Endodermal cell (in vitro differentiated cells): ENCODE measurements at places on chromosomes 6 and 20. TPM values are rescaled to one million over a fixed set of nuclear protein-coding genes. Genes with fewer than 3 reads are reported as not detected.

- no peak for DNase-seq
- no peak overlapping the region for H3K27ac ChIP-seq
- H3K36me3 ChIP-seq = peaks cover 13% of the 10 kb centered on the region
- no peak overlapping the region for H3K4me3 ChIP-seq
Observed at GRCh38 chr6:44229376-44230033, 6.1 kb downstream of the SLC29A1 start.

DNA sequence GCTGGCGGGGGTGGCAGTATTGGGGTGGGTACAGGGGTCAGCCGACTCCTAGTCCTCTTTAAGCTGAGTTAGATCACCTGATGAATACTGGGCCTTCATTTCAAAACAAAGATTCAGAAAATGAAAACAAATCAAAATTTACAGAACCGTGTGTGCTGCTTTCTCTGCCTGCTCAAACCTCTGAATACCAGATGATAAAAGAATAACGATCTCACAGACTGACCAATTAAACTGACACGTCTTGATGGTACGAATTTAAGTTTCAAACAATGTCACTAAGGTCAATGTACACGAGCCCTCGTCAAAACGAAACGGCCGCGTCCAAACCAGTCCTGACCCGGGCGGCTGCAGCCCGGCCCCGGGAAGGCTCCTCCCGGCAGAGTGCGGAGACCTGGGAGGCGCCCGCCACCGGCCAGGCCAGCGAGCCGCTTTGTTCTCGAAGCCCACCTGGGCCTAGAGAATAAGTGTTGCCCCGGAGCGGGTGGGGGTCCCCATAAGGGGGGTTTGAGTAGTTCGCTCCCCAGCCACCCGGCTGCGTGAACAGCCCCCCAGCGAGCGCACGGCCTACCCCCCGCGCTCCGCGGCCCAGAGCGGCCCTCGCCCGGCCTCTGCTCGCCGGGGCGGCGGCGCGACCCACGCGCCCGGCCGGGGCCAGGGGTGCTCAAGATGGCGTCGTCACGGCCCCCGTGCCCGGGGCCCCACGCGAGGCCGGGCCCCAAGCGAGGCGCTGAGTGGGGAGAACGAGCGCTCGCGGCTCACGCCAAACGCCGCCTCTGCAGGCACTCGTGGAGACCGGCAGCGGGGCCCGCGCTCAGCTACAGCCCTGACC is 728 bp downstream of the PSMA7 start:
- H3K4me1 ChIP-seq = peaks cover 14% of the 10 kb centered on the region
- H3K36me3 ChIP-seq = peaks cover 56% of the 10 kb centered on the region
- no peaks in the 10 kb centered on the region for H3K27me3 ChIP-seq
- peak; percentile 63 for DNase-seq

DNA sequence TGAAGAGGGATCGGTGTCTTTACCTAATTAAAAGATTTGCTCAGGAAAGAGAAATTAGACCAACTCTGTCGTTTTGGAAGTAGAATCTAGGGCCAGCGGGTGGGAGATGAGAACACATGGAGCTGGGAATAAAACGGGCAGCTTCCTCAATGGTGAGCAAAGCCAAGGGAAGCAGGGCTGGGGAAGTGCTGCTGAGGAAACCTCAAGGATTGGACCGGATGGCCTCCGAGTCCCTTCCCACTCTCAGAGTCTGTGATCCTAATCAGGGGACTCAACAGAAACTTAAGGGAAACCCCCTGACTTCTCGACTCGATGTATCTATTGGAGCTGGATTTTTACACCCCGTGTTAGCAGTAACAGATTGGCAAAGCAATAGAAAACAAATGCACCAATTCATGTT is 10.8 kb downstream of the GCNT2 start:
- no peak overlapping the region for H3K27ac ChIP-seq
- no peak overlapping the region for H3K4me3 ChIP-seq
- H3K36me3 ChIP-seq = no peaks in the 10 kb centered on the region
- peaks cover 7% of the 10 kb centered on the region for H3K4me1 ChIP-seq
- H3K27me3 ChIP-seq = no peaks in the 10 kb centered on the region

- H3K36me3 ChIP-seq = no peaks in the 10 kb centered on the region
- no peak for DNase-seq
- no peaks in the 10 kb centered on the region for H3K27me3 ChIP-seq
- no peak overlapping the region for H3K27ac ChIP-seq
- H3K4me1 ChIP-seq = peaks cover 3% of the 10 kb centered on the region
Observed at GRCh38 chr6:88120635-88121034, 45.5 kb downstream of the CNR1 start.

GRCh38 chr6:136251394-136251793 is 1.3 kb upstream of the MTFR2 start:
- H3K4me3 ChIP-seq = peak overlapping the region; percentile 95
- H3K4me1 ChIP-seq = no peaks in the 10 kb centered on the region

- H3K4me1 ChIP-seq = no peaks in the 10 kb centered on the region
- H3K27ac ChIP-seq = no peak overlapping the region
- H3K27me3 ChIP-seq = no peaks in the 10 kb centered on the region
- no peaks in the 10 kb centered on the region for H3K36me3 ChIP-seq
- no peak overlapping the region for H3K4me3 ChIP-seq
- DNase-seq = no peak
Observed at GRCh38 chr6:163842467-163842866, 427.9 kb downstream of the QKI start.

DNA sequence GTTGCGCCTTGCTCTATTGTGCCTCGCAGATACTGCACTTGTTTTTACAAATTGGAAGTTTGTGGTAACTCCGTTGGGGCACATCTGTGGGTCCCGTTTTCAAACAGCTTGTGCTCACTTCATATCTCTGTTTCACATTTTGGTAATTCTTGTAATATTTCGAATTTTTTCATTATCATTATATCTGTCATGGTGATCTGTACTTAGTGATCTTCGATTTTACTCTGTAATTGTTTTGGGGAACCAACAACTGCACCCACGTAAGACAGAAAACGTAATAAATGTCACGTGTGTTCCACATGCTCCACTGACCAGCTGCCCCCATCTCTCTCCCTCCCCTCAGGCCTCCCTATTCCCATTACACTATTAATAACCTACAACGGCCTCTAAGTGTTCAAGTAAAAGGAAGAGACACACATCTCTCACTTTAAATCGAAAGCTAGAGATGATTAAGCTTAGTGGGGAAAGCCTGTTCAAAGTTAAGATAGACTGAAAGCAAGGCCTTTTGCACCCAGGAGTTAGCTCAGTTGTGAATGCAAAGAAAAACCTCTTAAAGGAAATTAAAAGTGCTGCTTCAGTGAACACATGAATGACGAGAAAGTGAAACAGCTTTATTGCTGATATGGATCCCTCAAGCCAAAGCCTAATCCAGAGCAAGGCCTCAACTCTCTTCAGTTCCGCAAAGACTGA is 26.9 kb downstream of the TTLL2 start:
- H3K27ac ChIP-seq = no peak overlapping the region
- H3K27me3 ChIP-seq = peaks cover 31% of the 10 kb centered on the region
- H3K4me3 ChIP-seq = peak overlapping the region; percentile 73

DNA sequence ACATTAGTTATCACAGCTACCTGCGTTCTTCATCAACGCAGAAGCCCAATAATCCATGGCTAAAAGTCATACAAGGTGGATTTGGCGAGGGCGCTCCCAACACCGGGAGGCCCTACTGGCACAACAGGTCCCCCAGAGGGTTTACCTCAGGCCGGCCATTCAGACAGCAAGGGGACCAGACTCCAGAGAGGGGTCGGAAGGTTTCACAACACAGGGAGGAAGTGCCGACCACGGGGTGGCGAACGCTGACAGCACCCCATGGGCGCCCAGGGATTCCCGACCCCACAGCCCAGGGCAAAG is 1515.9 kb upstream of the DEFB115 start:
- H3K36me3 ChIP-seq = no peaks in the 10 kb centered on the region
- H3K27ac ChIP-seq = no peak overlapping the region
- peak; percentile 23 for DNase-seq
- no peaks in the 10 kb centered on the region for H3K27me3 ChIP-seq
- no peak overlapping the region for H3K4me3 ChIP-seq

DNA sequence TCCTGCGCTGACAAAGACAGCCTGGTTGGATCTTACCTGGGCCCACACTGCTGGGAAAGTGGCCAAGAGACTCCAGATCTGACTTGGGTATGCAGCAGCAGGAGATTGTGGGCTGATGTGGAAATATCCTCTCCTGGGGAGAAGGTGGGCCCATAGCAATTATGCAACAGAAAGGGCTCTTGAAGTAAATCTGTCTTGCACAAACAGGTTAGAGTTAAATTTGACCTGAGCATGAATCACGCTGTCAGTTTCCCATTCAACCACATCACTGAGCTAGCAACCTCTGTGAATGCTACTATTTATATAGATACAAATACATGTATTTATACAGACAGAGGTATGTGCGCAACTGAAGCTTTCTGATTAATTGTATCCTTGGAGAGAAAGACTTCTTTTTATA is 28.3 kb upstream of the PDYN start:
- no peak for DNase-seq
- no peaks in the 10 kb centered on the region for H3K36me3 ChIP-seq
- no peak overlapping the region for H3K4me3 ChIP-seq

DNA sequence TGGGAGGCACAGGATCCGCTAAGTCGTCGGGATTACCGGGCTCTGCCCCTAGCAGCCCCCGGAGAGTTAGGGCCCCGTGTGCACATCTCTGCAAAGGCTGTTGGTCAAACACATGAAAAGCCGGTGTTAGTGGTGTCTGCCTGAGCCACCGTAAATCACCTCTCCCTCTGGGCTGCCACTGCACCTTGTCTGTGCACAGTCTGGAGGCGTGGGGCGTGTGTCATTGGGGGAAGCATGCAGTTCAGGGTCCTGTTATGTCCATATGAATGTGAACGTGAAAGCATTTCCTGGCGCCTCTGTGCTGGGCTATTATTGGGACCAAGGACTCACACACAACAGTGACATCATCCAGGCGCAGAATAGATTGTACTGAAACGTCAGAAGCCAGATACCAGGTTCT is 305.6 kb downstream of the NRN1 start:
- no peak overlapping the region for H3K4me3 ChIP-seq
- no peaks in the 10 kb centered on the region for H3K4me1 ChIP-seq
- H3K27me3 ChIP-seq = no peaks in the 10 kb centered on the region
- no peaks in the 10 kb centered on the region for H3K36me3 ChIP-seq
- DNase-seq = no peak

- no peak overlapping the region for H3K4me3 ChIP-seq
- no peaks in the 10 kb centered on the region for H3K36me3 ChIP-seq
- no peak overlapping the region for H3K27ac ChIP-seq
Observed at GRCh38 chr6:20243288-20243687, 31.0 kb upstream of the MBOAT1 start.

DNA sequence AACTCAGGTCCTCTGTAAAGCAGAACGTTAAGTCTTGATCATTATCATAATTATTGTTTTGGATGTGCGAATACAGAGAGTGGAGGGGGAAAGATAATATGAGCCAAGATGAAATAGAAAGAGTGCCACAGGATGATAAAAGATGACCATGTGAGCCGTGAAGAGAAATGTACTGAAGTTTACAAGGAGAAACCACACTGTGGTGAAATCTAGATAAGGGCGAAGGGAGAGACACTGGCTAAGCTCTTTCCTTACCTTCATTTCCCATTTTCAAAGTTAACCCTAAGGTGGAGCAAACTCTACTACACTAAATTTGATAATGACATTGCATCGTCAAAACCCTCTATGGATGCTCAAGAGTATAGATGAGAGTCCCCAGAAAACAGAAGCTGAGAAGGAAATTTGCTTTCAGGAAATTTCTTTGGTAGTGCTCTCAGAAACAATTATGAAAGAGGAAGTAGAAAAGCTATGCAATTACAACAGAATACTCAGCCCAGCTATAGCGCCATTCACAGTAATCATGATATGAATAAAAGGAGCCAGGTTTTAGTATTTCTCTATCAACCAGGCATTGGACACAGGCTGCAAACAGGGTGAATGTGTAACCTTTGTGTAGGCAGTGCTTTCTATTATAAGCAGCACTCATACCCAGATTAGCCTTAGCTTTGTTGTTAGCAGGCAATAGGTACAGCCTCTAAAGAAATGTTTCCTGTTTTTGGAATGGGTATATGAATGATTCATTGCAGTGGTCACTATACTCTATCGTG is 1080.7 kb downstream of the GRIK2 start:
- H3K4me1 ChIP-seq = no peaks in the 10 kb centered on the region
- no peaks in the 10 kb centered on the region for H3K36me3 ChIP-seq
- DNase-seq = no peak
- no peak overlapping the region for H3K27ac ChIP-seq
- H3K27me3 ChIP-seq = peaks cover 6% of the 10 kb centered on the region

DNA sequence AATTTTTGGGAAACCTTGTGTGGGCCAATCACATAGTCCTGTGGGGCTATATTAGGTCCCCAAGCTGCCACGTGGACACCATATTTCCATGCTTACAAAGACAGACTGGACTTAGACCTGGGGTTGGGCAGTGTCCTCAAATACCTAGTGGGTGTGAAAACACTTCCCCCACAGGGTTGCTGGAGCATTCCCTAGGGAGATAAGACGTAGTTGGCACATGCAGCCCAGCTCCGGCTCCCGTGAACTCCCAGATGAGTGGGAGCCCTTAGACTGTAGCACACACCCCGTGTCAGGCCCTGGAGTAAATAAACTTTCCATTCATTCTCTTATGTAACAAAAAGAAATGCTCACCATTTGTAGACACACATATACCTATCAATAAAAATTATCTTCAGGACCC is 14.2 kb downstream of the KCNG1 start:
- H3K4me3 ChIP-seq = no peak overlapping the region
- no peaks in the 10 kb centered on the region for H3K27me3 ChIP-seq
- no peak for DNase-seq
- H3K27ac ChIP-seq = no peak overlapping the region
- H3K36me3 ChIP-seq = peaks cover 88% of the 10 kb centered on the region

DNA sequence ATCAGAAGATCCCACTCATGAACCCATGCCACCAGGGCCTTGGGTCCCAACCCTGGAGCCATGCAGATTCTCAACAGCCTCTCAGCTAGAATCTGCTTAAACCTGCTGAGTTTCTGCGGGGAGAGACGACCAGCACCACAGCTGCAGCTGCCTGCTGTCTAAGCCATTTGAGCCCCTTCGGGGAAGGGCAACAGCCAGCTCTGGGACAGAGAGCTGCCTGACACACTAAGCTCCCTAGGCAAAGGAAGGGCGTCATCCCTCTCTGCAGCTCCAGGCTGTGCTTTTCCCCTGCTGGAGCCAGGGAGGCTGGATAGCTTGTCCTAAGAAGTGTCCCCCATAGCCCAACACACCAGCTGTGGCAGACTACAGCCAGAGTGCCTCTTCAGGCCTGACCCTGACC is 182.5 kb downstream of the OTOR start:
- no peaks in the 10 kb centered on the region for H3K27me3 ChIP-seq
- no peak overlapping the region for H3K4me3 ChIP-seq
- DNase-seq = peak; percentile 49
- H3K4me1 ChIP-seq = no peaks in the 10 kb centered on the region

GRCh38 chr6:119511024-119511423 is 161.5 kb upstream of the MAN1A1 start:
- H3K4me1 ChIP-seq = peaks cover 9% of the 10 kb centered on the region
- H3K36me3 ChIP-seq = no peaks in the 10 kb centered on the region
- no peak for DNase-seq
- H3K4me3 ChIP-seq = no peak overlapping the region
- no peak overlapping the region for H3K27ac ChIP-seq
- no peaks in the 10 kb centered on the region for H3K27me3 ChIP-seq

GRCh38 chr6:143090314-143091044 is 29.8 kb downstream of the AIG1 start:
- H3K27ac ChIP-seq = no peak overlapping the region
- H3K36me3 ChIP-seq = no peaks in the 10 kb centered on the region
- H3K4me3 ChIP-seq = no peak overlapping the region
- no peak for DNase-seq
- H3K4me1 ChIP-seq = no peaks in the 10 kb centered on the region

- no peak overlapping the region for H3K27ac ChIP-seq
- no peaks in the 10 kb centered on the region for H3K27me3 ChIP-seq
- no peak overlapping the region for H3K4me3 ChIP-seq
- peaks cover 3% of the 10 kb centered on the region for H3K4me1 ChIP-seq
Observed at GRCh38 chr20:49415005-49415667, 67.3 kb downstream of the KCNB1 start.

IER3 gene
- 136 and 164 TPM in 2 replicates for total RNA-seq

CLIC1 gene
- total RNA-seq = 380 and 419 TPM in 2 replicates

COMMD7 gene
- total RNA-seq = 49.2 and 56.8 TPM in 2 replicates

TENT5A gene
- 4.3 and 4.8 TPM in 2 replicates for total RNA-seq

RCAN2 gene
- 16.6 and 16.7 TPM in 2 replicates for total RNA-seq
